Stimulated activated naive B cell treated with anti-CD40 and anti-IgM and Interleukin-4, amounts not matched to agents 10 μg/mL and 1 μg/mL and 100 μg/mL, for 72 hours (primary cell): ENCODE measurements at places on chromosomes 12 and 14.

DNA sequence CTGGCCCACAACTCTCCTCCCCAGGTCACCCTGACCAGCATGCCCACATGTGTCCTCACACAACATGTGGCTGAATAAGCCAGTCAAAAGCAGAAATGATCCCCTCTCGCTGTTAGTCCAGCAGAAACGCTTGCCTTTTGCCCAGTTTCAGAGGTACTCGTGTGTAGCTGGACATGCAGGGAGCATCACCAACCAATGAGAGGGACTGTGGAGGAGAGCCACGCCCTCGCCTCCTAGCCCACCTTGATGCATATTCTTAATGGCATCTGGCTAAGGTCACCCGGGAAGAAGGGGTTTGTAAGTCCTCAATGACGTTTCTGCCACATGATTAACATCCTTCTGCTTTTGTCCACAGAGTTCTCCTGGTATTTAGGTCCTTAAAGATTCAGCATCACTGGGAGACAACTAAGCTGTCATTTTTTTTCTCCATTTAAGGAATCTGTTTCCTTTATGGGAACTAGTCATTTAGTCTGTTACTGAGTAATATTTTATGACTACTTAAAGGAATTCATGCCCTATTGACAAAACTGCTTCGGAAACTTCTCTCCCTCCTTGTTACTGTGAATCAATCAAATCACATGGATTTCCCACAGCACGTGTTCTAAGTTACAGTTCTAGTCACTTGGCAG lies 134.0 kb downstream of the GCH1 start:
- DNase-seq: no peak

DNA sequence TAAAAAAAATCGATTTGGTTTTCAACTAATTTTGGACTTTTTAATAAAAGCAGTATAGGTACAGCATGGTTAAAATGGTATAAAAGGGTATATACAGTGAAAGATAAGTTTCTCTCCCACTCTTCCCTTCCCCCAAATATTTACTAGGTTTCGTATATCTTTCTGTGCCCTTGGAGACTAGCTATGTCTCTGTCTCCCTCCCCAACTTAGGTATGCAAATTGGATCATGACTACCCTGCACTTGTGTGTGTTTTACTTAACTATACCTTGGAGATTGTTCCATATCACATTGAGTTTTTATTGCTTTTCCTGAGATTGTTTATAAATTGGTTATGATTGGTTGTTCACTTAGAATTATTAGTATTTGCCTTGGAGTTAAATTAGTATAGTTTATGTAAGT lies 19.4 kb downstream of the AEBP2 start:
- no peak for DNase-seq

DNA sequence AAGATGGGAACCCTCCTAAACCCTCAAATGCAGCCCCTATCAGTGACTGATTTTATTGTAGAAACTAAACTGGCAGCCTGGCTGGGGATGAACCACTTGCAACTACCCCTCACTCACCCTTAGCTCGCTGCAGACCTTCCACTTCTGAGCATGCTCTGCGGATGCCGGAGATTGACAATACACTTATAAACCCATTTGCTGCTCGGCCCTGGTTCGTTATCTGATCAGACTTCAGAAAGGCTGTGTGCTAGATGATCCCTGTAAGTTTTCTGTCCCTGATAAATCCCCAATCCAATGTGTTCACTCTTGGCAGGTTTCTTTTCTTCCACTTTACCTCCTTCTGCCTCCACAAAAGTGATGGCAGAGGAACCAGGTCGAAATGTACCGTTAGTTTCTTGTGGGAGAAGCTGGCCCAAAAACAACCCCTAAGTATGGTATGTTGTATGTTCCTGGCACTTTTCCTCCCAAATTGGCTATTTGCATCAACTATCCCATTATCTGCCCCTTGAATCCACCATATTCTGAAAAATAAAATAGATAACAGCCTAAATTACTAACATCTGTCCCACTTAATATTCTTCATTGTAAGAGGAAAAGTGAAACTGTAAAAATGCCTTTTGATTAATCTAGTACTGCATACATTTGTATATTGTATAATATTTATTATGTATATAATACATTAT lies 18.8 kb downstream of the RPH3A start:
- DNase-seq: no peak

- no peak for DNase-seq
These were observed 9.9 kb upstream of the ADIPOR2 start for GRCh38 chr12:1680804-1681492.

DNA sequence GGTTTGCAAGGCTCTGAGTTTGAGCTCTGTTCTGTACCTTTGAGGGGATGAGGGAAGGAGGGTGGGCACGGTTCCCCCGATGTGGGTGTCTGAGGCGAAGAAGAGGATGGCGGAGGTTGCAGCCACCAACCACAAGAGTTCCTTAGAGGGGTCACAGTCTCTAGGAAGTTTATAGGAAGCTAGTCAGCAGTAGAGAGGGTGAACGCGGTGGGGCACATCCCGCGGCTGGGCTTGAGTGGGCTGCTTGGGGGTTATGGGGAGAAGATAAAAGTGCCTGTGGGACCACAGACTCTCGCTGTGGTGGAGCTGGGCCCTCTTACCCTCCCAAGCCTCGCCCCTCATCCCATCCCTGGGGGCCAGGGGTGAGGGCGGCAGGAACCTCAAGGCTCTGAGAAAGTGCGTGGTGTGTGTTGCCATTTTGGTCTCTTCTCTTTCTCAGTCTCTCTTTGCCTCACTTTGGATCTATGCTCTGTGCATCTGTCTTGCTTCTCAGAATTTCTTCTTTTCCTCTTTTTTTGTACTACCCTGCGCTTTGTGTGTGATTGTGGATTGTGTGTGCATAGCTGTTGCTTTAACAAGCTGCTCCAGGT lies 2.7 kb downstream of the CD4 start:
- DNase-seq: no peak

DNA sequence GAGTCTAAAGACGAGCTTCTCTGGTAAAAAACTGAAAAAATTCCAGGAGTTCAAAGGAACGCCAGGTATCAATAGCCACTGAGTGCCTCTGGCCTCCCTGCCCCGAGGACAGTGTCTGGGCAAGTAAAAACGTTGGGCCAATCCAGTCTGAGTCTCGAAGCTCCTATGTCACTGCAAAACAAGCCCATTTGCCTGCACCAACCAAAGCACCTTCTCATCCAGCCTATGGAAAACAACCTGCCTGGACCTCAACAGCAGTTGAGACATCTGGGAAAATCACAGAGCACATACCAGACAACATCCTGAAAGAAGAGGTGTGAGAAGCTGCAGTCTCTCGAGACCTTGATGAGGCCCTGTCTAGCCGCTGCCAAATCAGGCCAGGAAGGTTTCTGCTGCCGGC lies 56.6 kb downstream of the RNF34 start:
- no peak for DNase-seq
